ENCODE measurements at places on chromosomes 5 and 9.

GRCh38 chr5:141547488-141547887 lies 58.6 kb downstream of the PCDHGC5 start:
- no peak for DNase-seq

GRCh38 chr5:74251141-74252035 lies 389.1 kb downstream of the ENC1 start:
- DNase-seq: no peak

GRCh38 chr9:122904466-122904822 lies 715 bp downstream of the RC3H2 start:
- DNase-seq: peak; percentile 66

- no peak for DNase-seq
Observed at GRCh38 chr5:32022638-32023037, 151.5 kb downstream of the GOLPH3 start.

GRCh38 chr9:130897848-130898551 lies 1.4 kb upstream of the QRFP start:
- DNase-seq: no peak

- no peak for DNase-seq
Observed at GRCh38 chr5:54234304-54234933, 76.0 kb downstream of the ARL15 start.

DNA sequence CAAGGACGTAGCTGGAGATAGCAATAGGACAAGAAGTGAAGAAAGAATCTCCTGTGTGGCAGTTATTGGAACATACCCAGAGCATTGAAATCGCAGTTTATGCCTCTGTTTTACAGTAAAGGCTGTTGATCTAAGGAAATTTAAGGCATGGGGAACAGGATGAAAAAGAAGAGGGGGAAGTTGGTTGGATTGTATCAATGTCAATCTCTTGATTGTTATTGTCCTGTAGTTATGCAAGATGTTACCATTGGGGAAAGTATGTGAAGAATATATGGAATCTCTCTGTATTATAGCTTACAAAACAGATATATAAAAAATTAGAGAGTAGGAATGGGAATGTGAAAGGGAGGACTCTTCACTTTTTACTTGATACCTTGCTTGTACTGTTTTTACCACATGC lies 195.6 kb upstream of the NREP start:
- DNase-seq: no peak

GRCh38 chr5:72152545-72152944 lies 45.3 kb downstream of the MAP1B start:
- DNase-seq: no peak

- DNase-seq: no peak
Observed at GRCh38 chr5:100306000-100306399, 229.2 kb upstream of the FAM174A start.

DNA sequence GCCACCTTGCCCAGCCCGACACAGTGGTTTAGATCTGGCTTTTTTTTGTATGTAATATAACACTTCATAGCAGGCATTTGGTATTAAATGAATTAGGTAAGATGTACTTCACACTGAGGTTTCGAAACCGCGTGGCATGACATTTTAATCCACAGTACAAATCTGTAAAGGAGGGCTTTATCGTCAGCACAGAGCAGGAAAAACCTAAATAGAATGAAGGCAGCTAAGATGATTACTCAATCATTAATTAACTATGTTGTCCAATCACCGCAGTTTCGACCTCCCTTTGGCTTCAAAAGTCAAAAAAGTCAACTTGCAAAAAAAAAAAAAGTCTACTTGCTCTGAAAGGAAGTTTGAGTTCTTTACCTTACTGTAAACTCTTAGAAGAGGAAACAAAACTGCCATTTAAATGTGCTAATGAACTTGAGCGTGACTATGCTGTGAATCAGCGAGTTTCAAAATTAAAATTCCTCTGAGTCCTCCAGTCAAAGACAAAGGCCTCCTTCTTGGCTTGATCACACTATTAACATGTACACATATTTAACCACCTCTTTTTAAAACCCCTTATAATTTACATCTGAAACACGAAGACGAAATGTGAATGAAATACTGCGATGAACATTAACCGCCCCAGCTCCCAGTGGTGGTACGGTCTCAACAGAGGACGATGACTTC lies 698 bp upstream of the SEC24A start:
- DNase-seq: peak; percentile 68

GRCh38 chr9:85941966-85942912 lies 1.3 kb downstream of the NAA35 start:
- no peak for DNase-seq

- no peak for DNase-seq
Observed at GRCh38 chr9:128061275-128061960, 5.7 kb downstream of the NAIF1 start.

Measured in right lobe of liver (tissue), 6 donors.